Ecto neural progenitor cell (in vitro differentiated cells): ENCODE measurements at places on chromosomes 13 and 19.
A peak's percentile ranks its signal among the peaks of the same experiment; 100 is the strongest.

- DNase-seq, result no peak
Measured at GRCh38 chr13:66995203-66995611, 234.9 kb downstream of the PCDH9 start.

DNA sequence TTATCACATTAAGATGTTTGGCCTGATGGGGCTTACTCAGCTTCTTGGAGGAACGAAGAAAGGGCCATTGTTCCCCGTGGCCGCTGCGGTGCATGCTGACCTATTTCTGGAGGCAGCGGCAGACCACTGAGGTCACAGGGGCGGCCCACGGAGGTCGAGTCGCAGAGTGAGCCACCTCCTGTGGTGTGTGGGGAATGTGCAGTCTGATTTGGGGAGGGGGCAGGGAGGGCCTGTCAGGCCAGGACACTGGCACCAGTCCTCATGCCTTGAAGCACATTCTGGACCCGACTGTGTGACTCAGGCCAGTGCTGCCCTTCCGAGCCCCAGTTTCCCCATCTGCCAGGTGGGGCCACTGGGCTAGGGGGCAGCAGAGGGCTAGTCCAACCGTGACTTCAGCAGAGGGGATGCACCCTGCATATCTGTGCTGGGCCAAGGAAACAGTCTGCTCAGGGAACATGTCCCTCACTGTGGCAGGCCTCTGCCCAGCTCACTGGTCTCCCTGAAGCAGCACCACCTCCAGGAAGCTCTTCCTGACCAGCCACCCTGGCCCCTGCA lies 6.3 kb downstream of the SLC7A10 start:
- no peak for DNase-seq

DNA sequence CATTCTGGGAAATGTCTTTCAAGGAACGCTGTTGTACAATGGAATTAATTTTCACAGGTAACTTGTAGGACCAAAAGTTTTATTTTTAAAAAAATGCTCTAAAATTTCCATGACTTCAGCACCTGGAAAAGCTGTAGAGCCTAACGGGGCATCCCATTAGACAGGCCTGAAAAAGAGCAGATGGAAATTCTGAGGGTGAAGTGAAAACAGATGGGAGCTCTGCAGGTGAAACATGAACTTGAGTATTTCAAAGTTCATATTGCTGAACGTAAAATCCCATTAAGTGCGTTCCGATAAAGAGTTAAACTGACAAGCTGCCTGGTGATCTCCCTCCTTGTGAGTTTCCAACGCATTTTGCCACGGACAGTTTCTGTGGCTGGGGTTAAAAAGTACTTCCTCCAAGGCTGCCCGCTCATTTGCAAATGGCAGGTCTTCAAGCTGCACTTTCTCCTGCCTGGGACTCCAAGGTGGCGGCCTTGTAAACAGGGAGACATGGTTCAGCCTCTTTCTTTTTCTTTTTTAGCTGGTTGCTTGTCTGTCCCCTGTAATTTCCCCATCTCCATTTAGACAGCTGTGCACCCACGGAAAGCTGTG lies 450.4 kb downstream of the FGF9 start:
- DNase-seq, result no peak

- DNase-seq, result no peak
Measured at GRCh38 chr13:109719962-109720646, 66.3 kb downstream of the IRS2 start.

- no peak for DNase-seq
Measured at GRCh38 chr13:82305588-82305987, 1576.7 kb downstream of the SLITRK1 start.

DNA sequence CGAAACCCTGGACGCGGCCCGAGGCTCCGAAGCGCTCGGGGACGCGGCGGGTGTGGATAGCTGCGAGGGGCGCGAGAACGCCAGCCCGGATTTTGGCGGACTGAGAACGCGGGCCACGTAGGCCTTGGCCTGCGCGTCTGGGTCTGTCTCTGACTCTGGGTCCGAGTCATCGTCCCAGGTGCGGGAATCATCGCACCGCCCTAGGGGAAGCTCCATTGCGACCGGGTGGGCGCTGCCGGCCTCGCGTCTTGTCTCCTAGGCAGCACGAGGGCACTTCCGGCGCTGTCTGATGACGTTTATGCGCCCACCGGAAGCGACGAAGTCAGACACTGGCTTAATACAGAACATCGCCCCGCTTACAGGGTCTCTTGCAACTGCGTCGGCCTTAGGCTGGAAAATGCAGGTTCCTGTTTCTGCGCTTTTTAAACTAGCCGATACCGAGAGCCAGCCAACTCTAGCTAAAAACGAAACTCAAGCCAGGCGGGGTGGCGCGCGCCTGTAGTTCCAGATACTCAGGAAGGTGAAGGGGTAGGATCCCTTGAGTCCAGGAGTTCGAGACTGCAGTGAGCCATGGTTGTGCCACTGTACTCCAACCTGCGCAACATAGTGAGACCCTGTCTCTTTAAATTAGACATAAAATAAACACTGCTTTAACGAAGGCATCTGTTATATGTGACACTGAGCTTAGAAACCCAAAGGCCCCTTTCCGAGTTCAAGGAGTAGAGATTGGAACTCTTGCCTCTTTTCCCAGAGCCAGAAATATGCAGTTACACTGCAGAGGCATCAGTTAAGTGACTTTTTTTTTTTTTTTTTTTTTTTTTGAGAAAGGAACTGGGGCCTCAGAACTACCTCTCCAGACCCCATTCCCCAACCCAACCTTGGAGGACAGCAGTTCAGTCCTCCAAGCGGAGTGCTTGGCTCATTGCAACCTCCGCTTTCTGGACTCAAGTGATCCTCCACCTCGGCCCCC lies at the start of gene FBXW9:
FBXW9 (minus strand) TSS at position 266 of the 970 bp plus-strand sequence; CDS start at position 216, 50 bp downstream.
- DNase-seq, result peak; percentile 98

GRCh38 chr19:6047741-6048251 lies 62.5 kb downstream of the RFX2 start:
- peak; percentile 72 for DNase-seq

DNA sequence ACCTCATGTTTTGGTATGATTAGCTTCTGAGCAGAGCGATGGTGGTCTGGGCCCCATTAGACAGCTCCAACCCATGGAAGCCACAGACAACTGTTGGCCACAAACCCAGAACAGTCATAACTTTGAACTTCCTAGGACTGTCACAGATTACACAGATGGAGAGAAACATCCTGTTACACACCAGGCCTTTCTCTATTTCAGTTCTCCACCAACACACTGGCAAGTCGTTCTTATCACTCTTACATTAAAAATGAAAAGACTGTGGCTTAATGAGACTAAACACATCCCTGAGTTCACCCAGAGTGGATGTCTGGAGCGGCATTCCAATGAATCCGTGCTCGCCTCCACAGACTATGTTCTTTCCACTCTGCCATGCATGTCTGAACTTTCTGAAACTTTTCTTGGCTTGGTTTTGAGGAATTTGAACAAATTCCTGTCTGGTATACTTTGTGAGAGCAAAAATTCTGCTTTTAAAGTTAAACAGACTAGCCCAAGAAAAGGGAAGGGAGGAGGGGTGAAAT lies 109.1 kb downstream of the NALCN start:
- no peak for DNase-seq

DNA sequence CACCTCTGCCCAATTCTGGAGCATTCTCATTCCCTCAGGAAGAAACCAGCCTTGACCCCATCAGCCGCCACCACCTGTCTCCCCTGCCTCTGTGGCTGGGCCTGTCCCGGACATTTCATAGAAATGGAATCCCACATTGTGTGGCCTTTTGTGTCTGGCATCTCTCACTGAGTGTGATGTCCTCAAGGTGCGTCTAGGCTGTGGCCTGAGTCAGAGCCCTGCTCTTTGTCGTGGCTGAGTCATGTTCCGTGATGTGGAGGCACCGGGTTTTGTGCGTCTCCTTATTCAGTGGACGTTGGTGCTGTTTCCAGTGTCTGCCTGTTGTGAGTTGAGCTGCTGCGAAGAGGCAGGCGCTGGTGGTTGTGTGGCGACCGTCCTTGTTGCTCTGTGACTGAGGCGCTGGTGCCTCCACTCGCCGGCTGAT lies 3.5 kb downstream of the FZR1 start:
- no peak for DNase-seq

- DNase-seq, result no peak
Measured at GRCh38 chr13:50303963-50304721, 288.9 kb downstream of the KCNRG start.

GRCh38 chr19:11196406-11197287 lies 698 bp downstream of the KANK2 start:
- DNase-seq, result peak; percentile 64

- no peak for DNase-seq
Measured at GRCh38 chr19:13963603-13964105, 11.3 kb downstream of the DCAF15 start.

- no peak for DNase-seq
Measured at GRCh38 chr19:45141203-45141900, 19.4 kb downstream of the NKPD1 start.

GRCh38 chr13:52999093-52999696 lies 29.4 kb upstream of the OLFM4 start:
- DNase-seq, result no peak

DNA sequence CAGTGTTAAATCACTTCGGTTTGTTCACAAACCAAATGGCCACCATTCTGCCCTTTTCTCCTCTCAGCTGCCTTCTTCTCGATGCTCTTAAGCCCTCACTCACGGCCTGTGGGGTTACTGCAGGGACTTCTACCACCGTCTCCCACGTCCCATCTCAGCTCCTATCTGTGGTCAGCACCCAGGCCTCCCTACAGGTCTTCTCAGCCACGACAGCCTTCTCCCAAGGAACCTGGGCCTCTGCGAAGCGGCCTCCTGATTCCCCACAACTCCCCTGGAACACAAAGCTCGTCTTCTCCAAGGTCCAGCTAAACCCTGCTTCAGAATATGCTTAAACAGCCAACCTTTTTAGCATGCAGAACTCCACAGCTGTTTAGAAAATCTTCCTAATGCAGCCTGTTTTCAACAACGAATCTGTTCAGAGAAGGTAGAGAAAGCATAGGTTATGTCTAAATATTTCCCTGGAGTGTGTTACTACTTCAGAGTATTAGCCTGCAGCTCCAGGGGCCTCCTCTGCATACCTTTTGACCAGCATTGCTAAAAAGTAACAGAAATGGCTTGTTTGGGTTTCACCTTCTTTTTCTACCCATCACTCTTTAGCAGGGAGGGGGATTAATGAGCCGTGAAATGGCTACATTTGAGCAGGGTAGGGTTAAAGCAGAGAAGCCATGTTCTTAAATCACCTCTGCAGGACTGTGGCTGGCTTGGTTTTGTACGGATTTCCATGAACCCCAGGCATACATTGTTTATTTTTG lies 104.0 kb downstream of the COL4A2 start:
- no peak for DNase-seq

GRCh38 chr13:39596685-39597084 lies 6.3 kb downstream of the LHFPL6 start:
- DNase-seq, result no peak

- DNase-seq, result no peak
Measured at GRCh38 chr19:1287354-1288225, 1.9 kb downstream of the EFNA2 start.

DNA sequence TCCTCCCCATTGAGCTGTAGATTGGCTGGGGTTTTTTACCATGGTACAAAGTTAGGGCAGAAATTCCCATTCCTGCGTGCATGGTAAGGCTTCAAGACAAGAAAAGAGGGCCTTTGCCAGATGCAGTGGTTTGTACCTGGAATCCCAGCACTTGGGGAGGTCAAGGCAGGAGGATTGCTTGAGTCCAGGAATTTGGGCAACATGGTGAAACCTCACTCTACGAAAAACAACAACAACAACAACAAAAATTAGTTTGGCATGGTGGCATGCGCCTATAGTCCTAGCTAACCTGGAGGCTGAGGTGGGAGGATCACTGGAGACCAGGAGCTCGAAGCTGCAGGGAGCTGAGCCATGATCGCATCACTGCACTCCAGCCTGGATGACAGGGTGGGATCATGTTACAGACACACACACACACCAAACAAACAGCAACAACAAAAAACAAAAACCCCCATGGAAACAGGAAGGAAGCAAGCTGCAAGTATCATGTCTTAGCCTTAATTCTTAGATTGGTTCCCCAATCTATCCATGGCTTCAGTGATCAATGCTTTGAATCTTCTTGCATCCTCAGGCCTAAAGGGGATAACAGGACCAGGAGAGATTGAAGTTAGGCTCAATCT lies 5.5 kb upstream of the WTIP start:
- no peak for DNase-seq

- DNase-seq, result peak; percentile 64
Measured at GRCh38 chr13:106534639-106535551, 567 bp downstream of the EFNB2 start.

GRCh38 chr13:43319617-43320444 lies 296.4 kb downstream of the DNAJC15 start:
- no peak for DNase-seq

- no peak for DNase-seq
Measured at GRCh38 chr13:33328701-33329100, 43.1 kb upstream of the STARD13 start.

DNA sequence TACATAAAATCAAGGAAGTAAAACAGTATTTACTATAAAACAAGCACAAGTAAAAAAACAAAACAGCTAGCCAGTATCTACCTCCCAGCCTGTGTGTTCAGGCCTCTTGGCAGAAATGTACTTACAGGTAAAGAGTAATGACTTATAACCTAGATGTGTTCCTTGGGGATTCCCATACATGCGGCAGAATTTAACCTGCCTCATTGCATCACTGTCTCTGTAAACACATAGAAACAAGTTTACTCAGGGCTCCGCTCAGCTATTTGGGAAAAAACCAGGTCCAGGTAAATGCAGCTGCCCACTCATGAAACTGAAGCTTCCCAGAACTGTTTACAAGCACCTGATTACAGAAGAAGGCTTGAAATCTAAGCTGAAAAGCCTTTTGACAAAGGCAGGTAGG lies 50.7 kb upstream of the SERP2 start:
- DNase-seq, result peak; percentile 15

GRCh38 chr19:38526430-38526829 lies 91.3 kb downstream of the MAP4K1 start:
- no peak for DNase-seq

DNA sequence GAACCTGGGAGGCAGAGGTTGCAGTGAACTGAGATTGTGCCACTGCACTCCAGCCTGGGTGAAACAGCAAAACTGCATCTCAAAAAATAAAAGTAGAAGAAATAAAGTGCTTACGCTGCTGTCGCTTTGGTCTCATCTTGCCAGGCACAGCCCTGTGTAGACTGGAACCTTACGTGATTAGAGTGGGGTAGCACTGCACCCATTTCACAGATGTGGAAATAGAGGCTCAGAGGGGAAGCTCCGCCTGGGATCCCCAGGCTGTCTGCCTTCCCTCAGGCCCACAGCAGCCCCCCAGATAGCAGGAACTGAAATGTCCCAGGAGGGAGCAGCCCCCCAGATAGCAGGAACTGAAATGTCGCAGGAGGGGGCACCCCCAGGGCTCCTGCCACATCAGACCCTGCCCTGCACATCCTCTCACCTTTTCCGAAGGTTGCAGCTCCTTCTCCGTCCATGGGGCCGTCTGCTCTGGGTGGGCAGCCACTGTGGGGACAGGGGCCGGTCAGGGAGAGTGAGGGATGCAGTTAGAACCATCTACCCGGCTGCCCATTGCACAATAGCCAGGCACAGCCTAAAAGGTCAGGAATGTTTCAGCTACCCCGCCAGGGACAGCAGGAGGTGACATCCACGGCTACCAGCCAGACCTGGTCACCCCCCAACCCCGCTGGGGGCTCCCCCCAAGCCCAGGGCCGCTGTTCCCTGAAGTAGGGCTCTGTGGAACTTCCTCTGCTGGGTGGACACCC lies 1.9 kb downstream of the PLIN4 start:
- no peak for DNase-seq

GRCh38 chr19:18156841-18157464 lies 4.0 kb downstream of the PIK3R2 start:
- DNase-seq, result no peak

GRCh38 chr13:40515702-40516101 lies 150.7 kb downstream of the FOXO1 start:
- DNase-seq, result no peak
